NCI-H1092 treated with DMSO at 0.1 percent for 48 hours (cell line): ENCODE measurements at places on chromosomes 12 and 14.

DNA sequence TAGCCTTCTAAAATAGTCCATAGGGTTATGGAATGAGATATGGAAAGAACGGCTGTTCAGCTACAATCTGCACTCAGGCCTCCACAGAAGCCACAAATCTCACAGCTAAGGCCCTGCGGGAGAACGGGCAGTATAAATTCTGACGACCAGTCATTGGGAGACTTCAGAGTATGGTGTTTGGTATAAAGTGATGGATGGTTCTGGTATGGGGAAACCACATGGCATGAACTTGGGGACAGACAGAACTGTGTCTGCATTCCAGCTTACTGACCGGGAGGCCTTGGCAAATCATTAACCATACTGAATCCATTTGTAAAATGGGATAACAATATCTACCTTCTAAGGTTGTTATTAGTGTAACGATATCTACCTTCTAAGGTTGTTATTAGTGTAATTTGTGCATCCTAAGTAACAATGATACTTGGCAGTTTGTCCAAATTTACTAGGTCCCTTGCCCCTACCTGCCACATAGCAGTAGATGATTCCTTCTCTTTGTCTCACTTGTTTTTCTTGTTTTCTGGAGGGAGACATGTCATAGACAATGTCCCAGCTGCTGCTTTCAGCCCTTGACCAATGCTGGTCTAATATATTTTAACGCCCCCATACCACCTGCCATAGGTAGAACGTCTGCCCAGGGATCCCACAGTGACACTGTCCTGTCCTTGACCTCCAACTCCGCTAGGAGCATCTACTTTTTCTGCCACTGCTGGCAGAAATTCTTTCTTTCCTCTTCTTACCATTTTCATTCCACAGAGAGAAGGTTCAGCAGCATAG lies 6.8 kb downstream of the CDKL1 start:
- DNase-seq, result no peak

DNA sequence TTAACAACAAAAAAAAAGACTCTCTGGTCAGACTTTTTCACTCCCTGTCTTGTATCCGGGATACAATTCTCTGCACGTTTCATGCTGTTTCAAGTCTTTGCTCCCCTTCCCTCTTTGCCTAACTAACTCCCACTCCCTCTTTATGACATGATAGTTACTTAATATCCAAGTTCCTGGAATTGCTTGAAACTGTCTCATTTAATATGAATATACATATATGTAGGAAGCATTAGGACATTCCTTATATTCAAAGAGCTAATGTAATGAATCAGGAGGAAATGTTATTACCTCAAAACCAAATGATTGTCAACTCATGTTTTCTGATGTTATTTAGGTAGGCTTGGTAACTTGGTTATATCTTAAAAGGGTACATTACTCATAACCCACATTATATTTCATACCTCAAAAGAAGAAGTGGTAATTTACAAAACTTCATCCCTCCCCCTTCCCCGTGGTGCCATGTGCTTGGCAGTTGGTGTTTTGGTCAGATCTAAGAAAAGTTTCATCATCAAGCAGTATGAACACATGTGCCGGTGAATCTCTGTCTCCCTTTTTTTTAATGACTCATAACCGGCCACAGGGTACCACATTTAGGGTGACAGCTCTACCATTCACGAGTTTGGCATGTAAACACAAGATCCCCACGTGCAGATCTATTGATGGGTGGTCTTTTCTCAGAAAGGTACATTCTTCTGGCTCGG lies 56.5 kb downstream of the HCAR2 start:
- DNase-seq, result no peak

- no peak for DNase-seq
Measured at GRCh38 chr14:104752423-104752734, 568 bp upstream of the SIVA1 start.

GRCh38 chr14:65210118-65210821 lies 108.0 kb upstream of the MAX start:
- DNase-seq, result no peak

DNA sequence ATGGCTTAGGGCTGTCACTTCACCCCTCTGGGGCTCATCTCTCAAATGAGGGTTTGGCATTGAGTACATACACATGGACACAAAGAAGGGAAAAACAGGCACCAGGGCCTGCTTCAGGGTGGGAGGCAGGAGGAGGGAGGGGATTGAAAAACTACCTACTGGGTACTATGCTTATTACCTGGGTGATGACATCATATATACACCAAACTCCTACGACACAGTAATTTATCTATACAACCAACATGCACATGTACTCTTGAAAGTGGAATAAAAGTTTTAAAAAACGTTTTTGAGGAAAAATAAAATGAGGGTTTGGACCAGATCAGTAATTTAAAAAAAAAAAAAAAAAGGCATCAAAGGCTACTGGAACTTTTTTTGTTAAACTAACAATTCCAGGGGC lies 3.6 kb upstream of the TC2N start:
- DNase-seq, result no peak

- DNase-seq, result no peak
Measured at GRCh38 chr12:21992823-21993222, 51.6 kb upstream of the ABCC9 start.
